ENCODE measurements at places on chromosomes 2 and 18.
A peak's percentile ranks its signal among the peaks of the same experiment; 100 is the strongest.

DNA sequence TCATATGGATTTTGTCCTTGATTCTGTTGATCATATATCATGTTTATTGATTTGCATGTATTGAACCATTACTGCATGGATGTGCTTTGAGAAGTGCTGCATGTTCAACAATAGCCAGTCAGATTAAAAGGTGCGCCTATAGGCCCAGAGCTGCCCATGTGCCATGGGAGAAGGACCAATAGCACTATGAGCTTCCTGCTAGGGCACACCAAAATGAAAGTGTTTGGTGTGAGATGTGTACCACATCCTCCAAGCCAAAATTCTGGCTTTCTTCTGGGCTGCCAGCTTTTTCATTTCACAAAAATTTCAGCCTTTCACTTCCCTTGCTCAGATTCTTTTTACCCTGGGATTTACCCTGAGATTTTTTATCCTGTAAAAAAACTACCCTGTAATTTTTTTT, 34.8 kb upstream of the MMADHC start:
- no peak for DNase-seq

DNA sequence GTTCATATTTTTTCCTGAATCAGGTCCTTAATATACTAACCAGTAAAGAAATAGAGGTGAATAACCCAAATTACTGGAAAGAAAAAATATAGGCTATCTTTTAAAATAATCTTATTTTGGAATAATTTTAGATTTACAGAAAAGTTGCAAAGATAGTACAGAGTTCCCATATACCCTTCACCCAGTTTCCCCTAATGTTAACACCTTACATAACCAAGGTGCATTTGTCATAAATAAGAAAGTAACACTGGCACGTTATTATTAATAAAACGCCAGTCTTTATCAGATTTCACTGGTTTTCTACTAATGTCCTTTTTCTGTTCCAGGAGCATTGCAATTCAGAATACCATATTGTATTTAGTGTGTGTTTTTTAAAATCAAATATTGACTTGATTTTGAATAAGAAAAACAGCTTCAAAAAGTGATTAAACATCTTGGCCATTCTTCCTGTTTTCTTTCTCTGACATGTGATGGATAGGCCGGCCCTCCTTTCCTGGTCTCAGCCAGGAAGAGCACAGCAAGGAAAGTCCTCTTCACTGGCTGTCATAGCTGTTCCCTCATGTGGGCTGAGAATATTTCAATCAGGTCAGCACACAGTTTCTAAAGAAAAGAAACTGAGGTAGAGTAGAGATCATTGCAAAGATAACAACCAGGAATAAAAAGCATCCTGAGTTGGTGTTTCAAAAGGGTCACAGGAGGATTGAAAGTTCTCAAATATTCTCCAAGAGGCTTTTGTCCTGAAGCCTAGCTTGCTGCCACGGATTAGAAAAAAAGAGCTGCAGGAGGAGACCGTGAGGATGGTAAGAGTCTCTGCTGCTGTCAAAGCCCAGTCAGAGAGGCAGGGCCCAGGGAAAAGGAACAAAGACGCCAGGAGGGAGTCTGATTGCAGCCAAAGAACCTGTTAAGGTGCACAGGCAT, 79.3 kb upstream of the ARL5A start:
- DNase-seq = no peak

DNA sequence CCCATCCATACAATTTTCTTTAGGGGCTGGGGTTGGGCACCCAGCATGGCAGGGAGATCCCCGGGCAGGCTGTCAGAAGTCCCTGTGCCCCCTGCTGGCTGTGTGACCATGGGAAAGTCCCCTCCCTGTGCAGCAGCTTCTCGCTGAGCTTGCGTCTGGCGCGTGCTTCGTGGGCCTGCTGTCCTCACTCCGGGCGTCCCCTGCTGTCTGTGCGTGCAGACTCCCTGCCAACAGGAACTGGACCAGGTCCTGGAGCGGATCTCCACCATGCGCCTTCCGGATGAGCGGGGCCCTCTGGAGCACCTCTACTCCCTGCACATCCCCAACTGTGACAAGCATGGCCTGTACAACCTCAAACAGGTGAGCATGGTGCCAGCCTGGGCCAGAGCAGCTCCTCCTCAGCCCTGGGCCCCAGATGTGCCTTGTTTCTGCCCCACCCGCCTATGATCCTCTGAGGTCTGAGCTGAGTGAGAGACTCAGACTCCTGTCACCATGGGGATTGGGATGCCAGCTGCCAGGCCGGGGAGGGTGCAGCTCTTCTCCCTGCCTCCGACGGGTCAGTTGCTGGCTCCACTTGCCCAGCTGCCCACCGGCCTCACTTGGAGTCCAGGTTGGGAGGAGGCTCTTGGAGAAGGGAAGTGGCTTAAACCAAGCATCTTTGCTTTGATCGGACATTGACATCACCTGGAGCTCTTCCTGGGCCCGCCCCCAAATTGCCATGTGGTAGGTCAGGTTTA, 28.6 kb downstream of the IGFBP2 start:
- no peak for DNase-seq

DNA sequence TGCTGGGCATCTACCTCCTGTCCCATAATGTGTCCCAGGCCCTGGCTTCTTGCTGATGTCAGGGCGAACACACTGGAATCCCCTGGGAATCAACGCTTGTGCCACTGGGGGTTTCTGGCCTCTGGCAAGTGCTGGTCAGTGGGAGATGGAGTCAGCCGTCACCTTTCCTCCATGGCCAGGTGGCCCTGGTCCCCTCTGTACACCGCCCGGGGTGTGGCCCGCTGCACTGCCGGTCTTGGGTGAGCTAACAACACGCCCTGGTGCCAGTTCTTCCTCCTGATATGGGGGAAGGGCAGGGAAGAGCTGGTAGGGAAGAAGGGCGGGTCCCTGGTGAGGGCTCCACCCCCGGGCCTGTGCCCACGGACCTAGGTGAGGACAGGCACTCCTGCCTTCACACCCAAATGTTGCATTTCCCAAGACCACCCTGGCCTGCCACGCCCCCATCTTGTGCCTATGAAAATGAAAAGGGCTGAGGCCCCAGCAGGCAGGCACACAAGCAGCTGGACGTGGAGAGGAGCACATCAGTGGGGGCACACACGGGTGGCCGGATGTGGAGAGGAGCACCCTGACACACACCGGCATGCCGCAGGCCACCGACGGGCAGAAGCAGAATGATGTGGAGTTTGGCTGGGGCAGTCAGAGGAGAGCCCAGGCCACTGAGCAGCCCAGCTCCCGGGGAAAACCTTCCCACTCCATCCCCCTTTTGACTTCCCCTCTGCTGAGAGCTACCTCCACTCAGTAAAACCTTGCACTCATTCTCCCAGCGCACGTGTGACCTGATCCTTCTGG, 140.5 kb downstream of the ASB1 start:
- DNase-seq = no peak

- no peak for DNase-seq
These were observed 15.1 kb upstream of the WDR33 start for GRCh38 chr2:127826047-127826446.

DNA sequence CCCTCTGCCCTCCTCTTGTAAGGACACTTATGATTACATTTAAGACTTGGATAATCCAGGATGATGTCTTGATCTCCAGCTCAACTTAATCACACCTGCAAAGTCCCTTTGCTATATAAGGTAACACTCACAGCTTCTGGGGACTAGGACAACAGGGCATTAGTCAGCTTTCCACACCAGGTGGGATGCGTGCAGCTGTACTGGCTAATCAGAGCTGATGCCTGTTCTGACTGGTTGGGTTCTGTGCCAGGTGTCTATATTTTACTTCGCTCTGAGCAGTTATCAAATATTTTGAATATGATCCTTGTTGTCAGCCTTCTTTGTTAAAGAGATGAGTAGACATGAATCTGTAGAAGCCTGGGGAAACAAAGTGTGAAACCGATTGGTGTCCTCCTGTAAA, 115.5 kb upstream of the ATP8B1 start:
- DNase-seq = no peak

GRCh38 chr2:73072129-73072395, 550 bp upstream of the SFXN5 start:
- peak; percentile 30 for DNase-seq

GRCh38 chr2:64601034-64601754, 52.5 kb downstream of the SERTAD2 start:
- no peak for DNase-seq

GRCh38 chr2:189751080-189751658, 11.4 kb downstream of the OSGEPL1 start:
- DNase-seq = peak; percentile 57

GRCh38 chr2:231720987-231721966, 13.0 kb downstream of the PTMA start:
- DNase-seq = no peak

DNA sequence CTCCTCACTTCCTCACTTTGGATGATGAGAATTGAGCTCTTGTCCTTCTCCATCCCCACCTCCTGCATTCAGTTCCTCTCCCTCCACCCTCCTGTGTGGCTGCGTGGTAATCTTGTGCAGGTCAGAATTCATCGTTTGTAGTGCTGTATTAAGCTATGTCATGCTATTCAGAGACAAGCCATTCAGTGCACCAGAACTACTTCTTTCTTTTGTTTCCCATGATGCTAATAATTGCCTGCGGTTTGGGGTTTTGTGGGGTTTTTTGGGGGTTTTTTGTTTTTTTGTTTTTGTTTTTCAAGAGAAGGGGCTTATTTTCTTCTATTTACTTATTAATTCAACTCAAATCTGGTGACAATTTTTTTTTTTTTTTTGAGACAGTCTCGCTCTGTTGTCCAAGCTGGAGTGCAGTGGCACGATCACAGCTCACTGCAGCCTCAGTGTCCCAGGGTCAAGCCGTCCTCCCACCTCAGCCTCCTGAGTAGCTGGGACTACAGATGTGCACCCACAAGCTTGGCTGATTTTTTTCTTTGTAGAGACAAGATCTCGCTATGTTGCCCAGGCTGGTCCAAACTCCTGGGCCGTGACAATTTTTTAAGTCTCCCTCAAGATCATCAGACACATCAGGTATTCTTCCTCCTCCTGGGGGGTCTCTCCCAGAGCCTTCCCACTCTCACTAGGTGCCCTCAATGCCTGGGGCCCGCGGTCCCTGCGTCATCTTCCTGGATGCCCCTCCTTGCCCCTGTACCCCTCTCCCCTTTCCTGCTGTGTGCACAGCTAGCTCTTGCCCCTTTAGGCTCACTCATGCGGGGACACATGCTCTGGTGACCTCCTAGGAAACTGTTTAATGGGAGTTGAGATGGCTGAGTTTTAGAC, 37.8 kb downstream of the MAL start:
- DNase-seq = no peak

DNA sequence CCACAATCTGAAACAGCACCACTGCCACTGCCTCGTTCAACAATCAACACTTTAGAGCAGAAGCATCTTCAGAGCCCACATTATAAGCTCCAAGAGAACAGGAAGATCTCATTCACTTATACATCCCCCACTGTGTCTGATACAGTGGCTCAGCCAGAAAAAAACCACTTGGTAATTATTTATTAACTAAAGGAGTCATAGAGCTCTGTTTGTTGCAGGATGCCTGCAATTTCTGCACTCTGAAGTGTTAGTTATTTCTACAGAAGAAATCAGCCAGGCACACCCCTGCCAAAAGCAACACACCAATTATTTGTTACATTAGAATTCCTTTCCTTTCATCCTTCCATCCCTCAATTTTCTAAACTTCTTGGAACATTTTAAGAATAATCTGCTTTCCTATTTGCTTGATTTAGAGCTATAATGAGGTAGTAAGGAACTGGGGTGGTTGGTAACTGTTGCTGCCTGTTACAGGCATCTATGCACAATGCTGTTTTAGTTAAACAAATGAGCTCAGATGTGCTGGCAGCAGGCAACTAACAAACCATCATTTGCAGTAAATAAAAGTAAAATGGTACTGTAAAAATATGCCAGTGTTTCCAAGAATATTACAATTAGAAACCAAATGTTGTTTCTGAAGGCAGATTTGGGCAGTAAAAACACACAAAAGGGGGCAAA, 59.9 kb downstream of the DYM start:
- DNase-seq = no peak

DNA sequence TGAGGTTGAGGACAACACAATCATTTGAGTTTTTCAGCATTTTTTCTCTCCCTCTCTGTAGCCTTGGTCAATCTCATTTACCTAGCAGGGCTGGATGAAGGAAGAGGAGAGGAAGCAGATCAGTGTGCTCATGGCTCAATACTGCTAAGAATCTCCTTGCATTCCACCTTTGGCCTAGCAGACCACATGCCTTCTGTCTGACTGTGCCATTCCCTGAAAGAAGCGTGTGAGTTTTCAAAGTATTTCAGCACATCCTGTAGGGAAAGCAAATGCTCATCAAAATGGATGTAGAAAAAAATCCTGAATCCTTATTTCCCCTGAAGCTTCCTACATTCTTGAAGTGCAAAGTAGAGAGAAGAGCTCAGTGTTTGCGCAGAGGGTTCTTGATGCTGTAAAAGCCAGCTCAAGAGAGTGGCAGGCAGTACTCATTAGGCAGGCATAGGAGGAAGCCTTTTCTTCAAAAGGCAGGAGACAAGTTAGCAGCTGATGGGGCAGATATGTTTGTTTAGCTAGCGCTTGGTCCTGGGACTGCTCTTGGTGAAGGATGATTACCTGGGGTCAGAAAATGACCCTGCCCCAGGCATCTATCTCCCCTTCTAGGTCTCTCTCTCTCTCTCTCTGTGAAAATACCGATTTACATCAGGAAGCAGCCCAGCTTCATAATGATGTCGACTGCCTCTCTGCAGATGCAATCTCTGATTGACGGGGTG, 14.4 kb upstream of the PIK3C3 start:
- DNase-seq = no peak

DNA sequence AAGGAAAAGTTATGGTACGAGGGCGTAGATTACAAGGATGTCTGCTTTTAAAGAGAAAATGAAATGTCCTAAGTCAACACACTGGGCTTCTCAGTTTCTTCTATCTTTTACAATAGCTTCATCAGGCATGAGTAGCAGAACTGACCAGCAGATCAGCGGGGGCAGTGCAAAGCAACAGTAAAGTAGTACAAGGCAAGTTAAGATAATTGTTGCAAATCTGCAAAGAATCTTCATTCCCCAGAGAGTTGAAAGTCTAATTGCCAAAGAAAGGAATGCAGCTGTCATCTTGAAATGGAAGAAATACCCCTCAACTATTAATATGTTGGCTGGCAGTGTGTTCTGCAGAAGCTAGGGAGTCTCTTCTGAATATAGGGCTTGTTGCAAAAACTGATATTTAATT, 60.2 kb upstream of the SLC39A10 start:
- no peak for DNase-seq

- DNase-seq = no peak
These were observed 18.9 kb downstream of the AAK1 start for GRCh38 chr2:69624611-69625010.

DNA sequence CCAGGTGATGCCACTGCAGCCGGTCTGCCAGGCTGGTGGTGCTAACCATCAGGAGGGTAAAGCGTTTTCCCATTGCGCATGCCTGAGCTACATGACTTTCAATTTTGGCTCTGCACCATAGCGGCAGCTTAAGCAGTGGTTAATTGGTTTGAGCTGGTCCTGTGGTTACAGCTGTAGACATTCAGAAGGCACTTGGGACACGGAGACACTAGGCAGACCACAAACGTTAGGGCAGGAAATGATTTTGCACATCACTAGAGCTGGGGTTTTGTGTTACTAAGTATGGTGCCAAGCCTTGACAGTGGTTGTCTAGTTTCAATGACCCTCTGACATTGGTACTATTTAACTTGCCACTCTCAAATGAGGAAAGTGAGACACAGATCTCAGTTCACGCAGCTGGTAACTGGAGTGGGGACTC, 28.9 kb upstream of the CNOT11 start:
- peak; percentile 48 for DNase-seq

Measured in CD4-positive, alpha-beta T cell treated with Interleukin-17A for 4 hours (primary cell).